ENCODE measurements at places on chromosomes 13 and 19.
A peak's percentile ranks its signal among the peaks of the same experiment; 100 is the strongest.

- DNase-seq: no peak
Observed at GRCh38 chr13:38496917-38497316, 147.3 kb downstream of the UFM1 start.

GRCh38 chr13:98445340-98446233, 131.3 kb downstream of the STK24 start:
- peak; percentile 71 for DNase-seq

DNA sequence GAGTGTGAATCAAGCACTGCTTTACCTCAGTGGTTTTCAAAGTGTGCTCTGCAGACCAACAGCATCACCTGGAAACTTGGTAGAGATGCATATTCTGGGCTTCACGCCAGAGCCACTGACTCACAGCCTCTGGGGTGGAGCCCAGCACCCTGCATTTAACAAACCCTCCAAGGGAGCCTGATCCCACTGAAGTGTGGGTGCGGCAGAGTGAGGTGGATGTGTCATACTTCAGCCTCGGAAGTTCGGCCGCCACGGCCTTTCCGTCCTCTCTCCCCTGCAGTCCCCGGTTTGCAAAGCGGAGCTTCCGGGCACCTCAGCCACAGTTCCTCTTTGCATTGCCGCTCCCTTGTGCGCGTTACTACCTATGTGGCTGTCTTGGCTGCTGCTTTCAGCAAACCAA, 33.3 kb upstream of the MICU2 start:
- DNase-seq: peak; percentile 39

DNA sequence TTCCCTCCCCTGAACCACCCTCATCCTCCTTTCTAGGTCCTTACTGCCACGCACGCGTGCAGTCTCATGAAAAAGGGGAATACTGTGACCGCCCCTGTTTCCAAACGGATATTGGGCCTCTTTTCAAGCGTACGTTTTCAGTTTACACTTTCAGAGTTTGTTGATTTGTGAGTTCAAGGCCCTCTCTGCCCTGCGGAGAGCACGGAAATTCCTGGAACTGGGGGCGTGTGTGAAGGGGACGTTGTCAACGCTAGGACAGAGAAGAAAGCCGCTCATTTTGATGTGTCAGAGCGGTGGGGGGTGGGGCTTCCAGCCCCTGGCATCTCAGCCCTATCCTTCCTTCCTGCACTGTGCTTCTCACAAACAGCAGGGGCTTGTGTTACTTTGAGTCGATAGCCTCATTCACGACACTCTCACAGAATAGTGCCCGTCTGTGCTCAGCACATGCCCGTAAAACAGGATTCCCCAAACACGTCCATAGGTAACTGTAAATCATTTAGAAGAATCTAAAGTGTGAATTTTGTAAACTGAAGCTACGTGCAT, 137.6 kb upstream of the PEG3 start:
- DNase-seq: no peak

All from CD14-positive monocyte (primary cell).